ENCODE measurements at places on chromosomes 13 and 19.

- H3K27me3 ChIP-seq, result no peaks in the 10 kb centered on the region
- no peak overlapping the region for H3K27ac ChIP-seq
- no peaks in the 10 kb centered on the region for H3K4me1 ChIP-seq
- no peak for DNase-seq
Observed at GRCh38 chr13:53068585-53069520, 40.2 kb downstream of the OLFM4 start.

GRCh38 chr13:99580500-99581268 is 79.4 kb downstream of the TM9SF2 start:
- peaks cover 2% of the 10 kb centered on the region for H3K27me3 ChIP-seq
- no peak overlapping the region for H3K27ac ChIP-seq
- peaks cover 3% of the 10 kb centered on the region for H3K4me1 ChIP-seq
- DNase-seq, result no peak

- no peak for DNase-seq
- no peak overlapping the region for H3K27ac ChIP-seq
- peaks cover 3% of the 10 kb centered on the region for H3K4me1 ChIP-seq
- H3K4me3 ChIP-seq, result no peak overlapping the region
Observed at GRCh38 chr13:113105921-113106452, 396 bp downstream of the F7 start.

DNA sequence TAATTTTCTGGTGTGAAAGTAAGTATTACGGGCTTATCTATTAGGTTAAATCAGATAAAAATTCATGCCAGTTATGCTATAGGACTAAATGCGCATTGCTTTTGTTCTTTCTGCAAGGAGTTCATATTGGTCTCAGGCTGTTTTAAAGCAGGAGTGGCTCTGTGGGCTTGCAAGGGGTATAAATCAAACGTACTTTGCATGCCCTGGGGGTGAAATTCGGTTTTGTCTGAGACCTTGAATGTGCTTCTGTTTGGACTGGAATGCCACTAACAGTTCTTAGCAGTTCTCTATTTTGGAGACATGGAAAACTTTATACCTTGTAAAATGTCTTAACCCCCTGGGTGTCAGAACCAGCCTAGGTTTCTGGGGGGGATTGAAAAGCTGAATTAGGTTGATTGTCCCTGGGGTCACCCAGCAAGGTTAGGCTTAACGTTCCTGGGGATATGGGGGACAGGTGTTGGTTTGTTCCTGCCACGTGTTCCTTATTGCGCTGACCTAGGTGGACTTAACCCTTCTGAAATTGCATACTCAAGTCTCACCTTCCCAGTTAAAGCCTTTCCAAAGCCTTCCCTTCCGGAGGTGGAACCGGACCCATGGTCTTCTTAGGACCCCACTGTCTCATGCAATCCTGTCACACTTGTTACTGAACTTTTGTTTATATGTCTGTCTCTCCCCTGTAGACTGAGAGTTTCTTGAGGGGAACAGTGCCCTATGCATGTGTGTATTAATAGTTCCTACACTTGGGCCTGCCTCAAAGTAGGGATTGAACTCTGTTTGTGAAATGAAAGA is 182.2 kb downstream of the LMO7 start:
- no peak overlapping the region for H3K4me3 ChIP-seq
- no peaks in the 10 kb centered on the region for H3K36me3 ChIP-seq
- no peaks in the 10 kb centered on the region for H3K27me3 ChIP-seq
- H3K27ac ChIP-seq, result no peak overlapping the region
- DNase-seq, result no peak
- H3K4me1 ChIP-seq, result no peaks in the 10 kb centered on the region

GRCh38 chr19:12932392-12933286 is 872 bp downstream of the FARSA start:
- H3K27me3 ChIP-seq, result no peaks in the 10 kb centered on the region
- peak; percentile 40 for DNase-seq
- H3K4me1 ChIP-seq, result peaks cover 36% of the 10 kb centered on the region
- H3K4me3 ChIP-seq, result peak overlapping the region; percentile 96

DNA sequence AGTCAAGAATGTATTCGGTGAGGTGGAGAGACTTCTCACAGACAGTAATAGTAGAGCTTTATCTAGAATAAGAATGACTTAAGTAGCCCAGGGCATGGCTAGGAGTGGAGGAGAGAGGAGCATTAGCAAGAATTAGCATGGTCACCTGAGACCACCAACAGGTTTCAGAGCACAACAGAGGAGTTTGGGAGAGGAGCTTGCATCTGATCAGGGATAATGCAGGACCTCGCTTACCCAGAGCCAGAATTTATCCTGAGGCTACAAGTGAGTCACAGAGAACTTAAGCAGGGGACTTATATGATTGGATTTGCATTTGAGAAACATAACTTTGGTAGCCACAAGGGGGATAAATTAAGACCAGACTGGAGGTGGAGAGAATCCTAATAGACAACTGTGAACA is 102.1 kb upstream of the FNDC3A start:
- DNase-seq, result no peak
- peaks cover 14% of the 10 kb centered on the region for H3K27me3 ChIP-seq
- H3K4me3 ChIP-seq, result no peak overlapping the region

DNA sequence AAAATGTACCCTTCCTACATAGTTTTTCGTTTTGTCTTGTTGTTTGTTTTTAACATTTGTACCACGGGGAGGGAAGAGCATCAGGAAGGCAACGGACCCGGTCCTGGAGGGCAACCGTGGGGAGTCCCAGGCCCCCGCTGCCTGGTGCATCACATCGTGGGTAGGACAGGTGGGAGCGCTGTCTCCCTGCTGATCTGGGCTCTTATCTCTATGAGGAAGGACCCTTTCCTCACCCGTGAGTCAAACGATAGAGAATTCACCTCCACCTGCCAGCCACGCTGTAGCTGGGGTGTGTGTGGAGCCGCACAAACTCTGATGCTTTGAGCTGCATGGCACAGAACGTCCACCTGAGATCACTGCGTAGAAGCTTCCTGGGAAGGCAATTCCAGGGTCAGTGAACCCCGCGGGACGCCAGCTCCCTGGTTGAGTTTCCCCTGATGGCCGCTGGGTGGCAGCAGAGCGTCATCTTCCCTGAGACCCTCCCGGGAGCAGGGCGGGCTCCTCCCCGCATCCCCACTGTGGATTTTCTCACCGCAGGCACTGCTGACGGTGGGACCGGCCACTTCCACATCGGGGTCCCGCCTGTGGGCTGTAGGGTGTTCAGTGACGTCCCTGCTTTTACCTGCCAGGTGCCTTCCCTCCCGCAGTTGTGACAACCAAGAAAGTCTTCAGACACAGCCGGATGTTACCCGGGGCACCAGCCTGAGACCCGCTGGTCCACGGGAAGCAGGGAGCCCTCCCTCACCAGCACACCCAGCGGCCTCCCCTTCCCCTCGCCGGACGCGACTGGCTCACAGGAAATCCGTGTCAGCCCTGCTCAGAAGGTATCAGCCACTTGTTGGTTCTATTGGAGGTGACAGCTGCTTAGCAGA is 54.7 kb downstream of the ZNF787 start:
- peaks cover 12% of the 10 kb centered on the region for H3K4me1 ChIP-seq
- H3K36me3 ChIP-seq, result no peaks in the 10 kb centered on the region
- peak overlapping the region; percentile 47 for H3K27ac ChIP-seq
- H3K4me3 ChIP-seq, result peak overlapping the region; percentile 64
- peaks cover 11% of the 10 kb centered on the region for H3K27me3 ChIP-seq
- DNase-seq, result peak; percentile 74

Measured in activated CD8-positive, alpha-beta T cell treated with anti-CD3 and anti-CD28 coated beads, Interleukin-2, amount 10 ng/mL, durations not matched to agents 7 days and 5 days (primary cell).